ENCODE measurements at places on chromosomes 1 and 21.
A peak's percentile ranks its signal among the peaks of the same experiment; 100 is the strongest.

GRCh38 chr21:45220071-45220481, 67.6 kb downstream of the POFUT2 start:
- no peak for DNase-seq

DNA sequence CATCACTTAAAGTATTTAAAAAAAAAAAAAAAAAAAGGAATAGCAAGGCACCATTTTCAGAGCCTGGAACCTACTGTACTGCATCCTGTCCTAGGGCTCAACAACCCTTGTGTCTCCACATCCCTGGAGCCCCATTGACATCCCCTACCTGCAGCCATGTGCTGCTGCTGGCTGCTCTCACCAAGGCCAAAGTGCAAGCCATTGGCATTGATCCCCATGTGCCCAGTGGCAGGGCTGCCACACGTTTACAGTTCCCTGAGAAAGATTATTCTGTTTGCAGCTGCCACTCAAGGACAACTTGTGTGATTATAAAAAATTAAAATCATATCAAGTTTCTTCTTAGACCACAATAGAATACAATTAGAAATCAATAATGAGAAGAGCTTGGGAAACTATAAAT, 129.9 kb downstream of the LHX8 start:
- DNase-seq = no peak

DNA sequence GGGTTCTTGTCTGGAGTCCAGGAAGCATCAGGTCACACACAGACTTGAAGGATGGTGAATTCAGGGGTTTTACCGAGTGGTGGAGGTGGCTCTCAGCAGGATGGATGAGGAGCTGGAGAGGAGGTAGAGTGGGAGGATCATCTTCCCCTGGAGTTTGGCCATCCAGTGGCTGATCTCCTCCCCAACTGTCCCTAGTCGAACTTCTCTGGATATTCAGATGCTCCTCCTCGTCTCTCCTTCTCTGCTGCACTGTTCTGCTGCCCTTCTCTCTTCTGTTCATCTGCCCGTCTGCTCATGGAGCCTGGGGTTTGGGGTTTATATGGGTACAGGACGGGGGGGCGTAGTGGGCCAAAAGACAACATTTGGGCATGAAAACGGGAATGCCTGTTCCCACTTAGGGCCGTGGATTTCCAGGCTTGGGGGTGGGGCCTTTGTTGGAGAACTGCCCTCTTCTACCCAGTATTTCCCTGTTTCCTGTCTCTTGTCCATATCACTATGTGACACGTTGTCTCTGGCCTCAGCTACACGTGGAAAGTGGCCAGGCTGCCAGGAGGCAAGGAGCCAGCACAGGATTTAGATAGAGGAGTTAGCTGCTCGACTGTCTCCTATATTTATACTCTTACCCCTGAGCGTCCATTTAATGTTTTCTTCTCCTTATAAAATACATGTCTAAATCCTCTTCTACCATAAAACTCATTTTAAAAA, 76.7 kb downstream of the SIPA1L2 start:
- no peak for DNase-seq

DNA sequence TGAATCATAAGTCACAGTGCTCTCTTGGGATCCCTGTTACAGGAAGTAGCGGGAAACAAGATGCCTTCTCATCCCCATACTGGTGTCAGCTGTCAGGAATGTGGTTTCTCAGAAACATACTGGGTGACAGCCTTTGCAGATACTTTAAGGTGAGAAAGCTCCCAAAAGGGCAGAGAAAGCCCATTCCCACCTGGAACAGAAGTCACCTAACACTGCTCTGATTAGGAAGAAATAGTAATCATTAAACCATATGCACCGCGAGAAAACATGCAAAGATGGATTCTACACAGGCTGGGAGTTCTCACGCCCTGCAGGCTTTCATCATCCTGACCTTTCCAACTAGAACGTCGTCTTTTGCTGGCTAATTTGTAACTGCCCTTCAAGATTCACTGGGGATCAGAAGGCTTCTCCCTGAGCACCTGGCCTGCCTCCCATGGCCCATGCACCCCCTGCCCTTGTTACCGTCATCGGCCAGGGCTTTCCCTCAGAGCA, 46.2 kb upstream of the SLC44A3 start:
- no peak for DNase-seq

- no peak for DNase-seq
Measured at GRCh38 chr1:208829595-208829994, 585.4 kb upstream of the PLXNA2 start.

- DNase-seq = no peak
Measured at GRCh38 chr1:151728151-151729054, 7.1 kb downstream of the RIIAD1 start.

- no peak for DNase-seq
Measured at GRCh38 chr21:28723646-28724045, 269.0 kb downstream of the LTN1 start.

- DNase-seq = no peak
Measured at GRCh38 chr1:57118948-57119603, 153.3 kb upstream of the C8B start.

GRCh38 chr21:25400427-25400826, 206.9 kb downstream of the MRPL39 start:
- no peak for DNase-seq

- no peak for DNase-seq
Measured at GRCh38 chr1:92343061-92343460, 44.2 kb downstream of the RPAP2 start.

- no peak for DNase-seq
Measured at GRCh38 chr1:23979387-23979880, 693 bp downstream of the SRSF10 start.

- DNase-seq = no peak
Measured at GRCh38 chr1:91763252-91763651, 122.7 kb downstream of the TGFBR3 start.

- no peak for DNase-seq
Measured at GRCh38 chr1:184406479-184406878, 19.6 kb downstream of the C1orf21 start.

DNA sequence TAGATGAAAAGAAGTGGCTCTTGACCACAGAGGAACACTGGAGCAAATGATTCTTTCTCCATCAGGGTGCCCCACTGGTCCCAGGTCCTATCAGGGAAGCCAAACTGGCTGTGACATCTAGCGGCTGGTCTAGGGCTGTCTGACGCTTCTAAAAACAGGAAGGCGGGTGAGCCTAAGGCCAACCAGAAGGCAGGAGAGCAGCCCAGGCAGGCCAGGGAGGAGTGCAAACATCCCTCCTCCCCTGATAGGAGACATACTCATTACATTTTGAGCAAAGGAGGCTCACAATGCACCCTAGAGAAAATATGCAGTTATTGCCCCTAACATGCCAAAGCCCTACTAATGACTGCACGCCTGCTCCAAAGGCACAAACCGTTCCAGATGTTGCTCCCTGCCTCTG, 10.4 kb upstream of the FOXE3 start:
- DNase-seq = no peak

GRCh38 chr1:180863158-180863775, 49.4 kb upstream of the KIAA1614 start:
- DNase-seq = peak; percentile 49

DNA sequence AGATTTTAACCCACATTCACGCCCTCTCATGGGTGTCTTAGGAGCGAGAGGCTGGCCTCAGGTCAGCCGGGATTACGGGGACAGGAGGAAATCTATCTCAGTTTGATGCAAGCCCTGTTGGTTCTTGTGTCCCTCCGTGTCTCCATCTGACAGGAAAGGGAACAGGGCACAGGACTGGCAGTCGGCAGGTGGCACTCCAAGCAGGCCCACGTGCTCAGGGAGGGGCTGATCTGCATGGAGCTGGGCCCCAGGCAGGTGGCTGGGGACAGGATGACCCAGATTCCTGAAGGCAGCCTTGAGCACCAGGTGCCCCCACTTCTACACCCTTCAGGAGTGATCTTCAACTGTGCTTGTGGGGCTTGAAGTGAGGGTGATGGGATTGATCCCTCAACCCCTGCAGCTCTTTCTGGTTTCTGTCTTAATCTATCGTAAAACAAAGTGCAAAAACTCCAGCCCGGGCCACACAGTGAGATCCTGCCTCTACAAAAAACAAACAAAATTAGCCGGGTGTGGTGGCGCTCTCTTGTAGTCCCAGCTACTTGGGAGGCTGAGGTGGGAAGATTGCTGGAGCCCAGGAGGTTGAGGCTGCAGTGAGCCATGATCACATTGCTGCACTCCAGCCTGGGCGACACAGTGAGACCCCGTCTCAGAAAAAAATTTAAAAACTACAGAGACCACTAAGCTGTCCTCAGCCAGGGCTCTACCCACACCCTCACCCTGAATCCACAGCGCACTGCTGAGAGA, 8.3 kb downstream of the PLEKHG5 start:
- no peak for DNase-seq

DNA sequence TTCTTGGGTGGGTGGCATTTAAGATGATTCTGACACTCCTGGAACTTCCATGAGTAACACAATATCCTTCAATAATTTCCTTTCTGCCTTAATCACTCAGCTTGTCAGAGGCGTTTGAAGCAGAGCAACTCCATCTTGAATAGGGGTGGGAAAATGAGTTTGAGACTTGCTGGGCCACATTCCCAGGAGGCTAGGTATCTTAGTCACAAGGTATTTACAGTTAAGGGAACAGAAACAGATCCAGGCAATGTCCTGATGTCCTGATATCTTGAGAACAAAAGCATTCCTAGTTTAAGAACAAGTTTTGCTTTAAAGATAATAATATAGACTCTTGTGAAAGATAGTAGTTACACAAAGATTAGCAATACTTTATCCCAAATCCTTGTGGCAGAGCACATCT, 76.6 kb upstream of the KIAA0040 start:
- DNase-seq = no peak

GRCh38 chr21:42747276-42747701, 93.9 kb downstream of the PDE9A start:
- DNase-seq = no peak

DNA sequence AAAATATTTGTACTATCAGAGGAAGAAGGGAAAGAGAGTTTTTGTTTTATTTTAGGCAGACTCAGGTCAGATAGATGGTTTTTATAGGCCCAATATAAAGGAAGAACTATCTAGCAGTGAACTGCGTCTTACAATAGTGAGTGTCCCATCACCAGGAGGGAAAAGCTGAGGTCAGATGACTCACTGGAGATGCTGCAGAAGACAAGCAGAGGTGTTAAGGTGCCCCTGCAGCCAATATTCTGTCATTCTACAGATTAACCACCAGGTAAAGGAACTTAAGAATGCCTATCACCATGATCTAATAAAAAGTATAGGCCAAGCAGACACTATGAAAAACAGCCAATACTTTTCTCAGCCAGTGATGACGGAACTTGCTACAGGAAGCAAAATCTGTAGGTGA, 29.6 kb downstream of the IVNS1ABP start:
- DNase-seq = no peak

GRCh38 chr1:33576821-33577599, 104.6 kb downstream of the ZSCAN20 start:
- DNase-seq = no peak

DNA sequence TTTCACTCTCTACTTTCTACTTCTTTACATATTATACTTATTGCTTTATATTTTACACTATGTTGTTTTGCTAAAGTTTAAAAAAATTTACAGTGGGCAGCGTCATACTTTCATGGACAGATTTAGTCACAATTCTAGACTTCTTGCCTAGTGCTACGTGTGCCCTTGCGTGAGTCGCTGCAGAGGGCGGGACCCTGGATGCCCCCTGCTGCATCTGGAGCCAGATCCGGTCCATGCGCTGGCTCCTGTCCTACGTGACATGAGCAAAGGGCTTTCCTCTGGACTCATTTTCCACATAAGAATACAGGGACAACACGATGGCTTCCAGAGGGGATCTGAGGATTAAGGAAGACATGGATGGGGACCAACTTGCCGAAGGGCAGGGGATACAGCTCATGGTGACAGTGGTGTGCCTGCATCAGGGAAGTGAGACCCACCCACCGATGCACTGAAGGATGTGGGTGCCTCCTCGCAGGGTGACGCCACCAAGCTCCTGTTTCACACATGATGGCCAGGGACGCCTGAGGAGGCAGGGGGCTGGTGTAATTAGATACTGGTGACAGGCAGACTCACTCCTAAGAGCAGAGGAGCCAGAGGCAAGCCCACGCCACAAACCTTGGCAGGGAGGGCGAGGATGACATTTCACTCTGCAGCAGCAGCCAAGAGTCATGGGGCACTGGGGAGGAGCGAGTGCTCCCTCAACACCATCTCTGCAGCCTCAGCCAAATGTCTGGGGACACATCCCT, 86.6 kb downstream of the DMRTB1 start:
- no peak for DNase-seq

DNA sequence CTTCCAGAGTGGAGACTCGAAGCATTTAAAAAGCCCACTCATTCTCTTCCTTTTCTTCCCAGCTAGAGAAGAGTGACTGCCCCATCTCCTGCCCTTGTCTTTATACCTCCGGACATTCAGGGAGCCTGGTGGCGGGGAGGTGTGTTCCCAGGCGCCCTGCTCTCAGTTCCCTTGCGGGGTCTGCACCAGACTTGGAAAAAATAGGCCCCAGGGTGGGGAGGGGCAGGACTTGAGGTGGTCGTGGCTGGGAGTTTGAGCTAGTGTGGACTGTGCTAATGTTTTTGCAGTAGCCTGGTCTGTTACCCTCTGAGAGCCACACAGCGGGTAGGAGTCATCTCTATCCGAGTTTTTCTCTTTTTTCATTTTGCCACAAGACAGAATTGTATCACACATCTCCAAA, 139.1 kb downstream of the PEX14 start:
- no peak for DNase-seq

- DNase-seq = no peak
Measured at GRCh38 chr1:199404976-199405375, 622.5 kb upstream of the NR5A2 start.

DNA sequence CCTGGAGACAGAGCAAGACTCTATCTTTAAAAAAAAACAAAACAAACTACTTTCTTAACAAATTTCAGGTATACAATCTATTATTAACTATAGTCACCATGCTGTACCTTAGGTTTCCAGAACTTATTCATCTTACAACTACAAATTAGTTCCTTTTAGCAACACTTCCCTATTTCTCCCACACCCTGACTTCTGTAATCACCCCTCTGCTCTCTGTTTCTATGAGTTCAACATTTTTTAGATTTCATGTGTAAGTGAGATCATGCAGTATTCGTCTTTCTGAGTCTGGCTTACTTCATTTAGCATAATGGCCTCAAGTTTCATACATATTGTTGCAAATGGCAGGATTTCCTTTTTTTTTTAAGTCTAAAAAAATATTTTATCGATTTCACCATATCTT, 77.9 kb upstream of the LPGAT1 start:
- no peak for DNase-seq

- DNase-seq = no peak
Measured at GRCh38 chr1:16146279-16147155, 9.4 kb downstream of the EPHA2 start.

DNA sequence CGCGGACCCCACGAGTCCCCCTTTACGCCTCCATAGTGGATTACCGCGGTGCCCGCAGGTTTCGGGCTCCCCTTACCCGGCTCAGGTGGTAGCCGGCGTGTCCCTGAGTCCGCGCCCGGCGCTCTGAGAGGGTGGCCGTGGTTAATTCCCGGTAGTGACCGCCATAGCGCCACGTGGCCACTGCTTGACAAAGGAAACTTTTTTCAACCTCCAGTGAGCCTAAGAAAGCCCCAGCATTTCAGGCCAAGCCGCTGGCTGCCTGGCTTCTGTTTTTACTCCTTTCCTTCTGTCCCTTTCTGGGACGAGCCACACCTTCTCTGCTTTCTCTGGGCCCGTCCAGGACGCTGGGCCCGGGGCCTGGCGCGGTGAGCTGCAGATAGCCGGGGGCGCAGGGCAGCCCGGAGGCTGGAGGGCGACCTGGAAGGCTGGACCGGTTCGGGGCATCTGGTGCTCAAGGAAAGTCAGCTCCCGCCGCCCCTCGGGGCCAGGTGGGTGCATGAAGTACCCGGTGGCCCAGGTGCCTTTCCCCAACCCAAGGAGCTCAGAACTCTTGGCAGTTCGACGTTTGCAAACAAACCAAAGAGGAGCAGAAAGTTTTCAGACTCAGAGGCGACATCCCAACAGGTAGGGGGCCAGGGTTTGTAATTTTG, 540 bp upstream of the C1orf198 start:
- DNase-seq = no peak

Data from activated CD4-positive, alpha-beta T cell treated with anti-CD3 and anti-CD28 coated beads for 4 hours (primary cell).